SIG-M5 (cell line): ENCODE measurements at places on chromosomes 3 and 15.
A peak's percentile ranks its signal among the peaks of the same experiment; 100 is the strongest.

GRCh38 chr3:153052096-153052460, 109.9 kb upstream of the RAP2B start:
- peak; percentile 19 for DNase-seq

GRCh38 chr3:184946917-184947316, 135.0 kb downstream of the VPS8 start:
- no peak for DNase-seq

DNA sequence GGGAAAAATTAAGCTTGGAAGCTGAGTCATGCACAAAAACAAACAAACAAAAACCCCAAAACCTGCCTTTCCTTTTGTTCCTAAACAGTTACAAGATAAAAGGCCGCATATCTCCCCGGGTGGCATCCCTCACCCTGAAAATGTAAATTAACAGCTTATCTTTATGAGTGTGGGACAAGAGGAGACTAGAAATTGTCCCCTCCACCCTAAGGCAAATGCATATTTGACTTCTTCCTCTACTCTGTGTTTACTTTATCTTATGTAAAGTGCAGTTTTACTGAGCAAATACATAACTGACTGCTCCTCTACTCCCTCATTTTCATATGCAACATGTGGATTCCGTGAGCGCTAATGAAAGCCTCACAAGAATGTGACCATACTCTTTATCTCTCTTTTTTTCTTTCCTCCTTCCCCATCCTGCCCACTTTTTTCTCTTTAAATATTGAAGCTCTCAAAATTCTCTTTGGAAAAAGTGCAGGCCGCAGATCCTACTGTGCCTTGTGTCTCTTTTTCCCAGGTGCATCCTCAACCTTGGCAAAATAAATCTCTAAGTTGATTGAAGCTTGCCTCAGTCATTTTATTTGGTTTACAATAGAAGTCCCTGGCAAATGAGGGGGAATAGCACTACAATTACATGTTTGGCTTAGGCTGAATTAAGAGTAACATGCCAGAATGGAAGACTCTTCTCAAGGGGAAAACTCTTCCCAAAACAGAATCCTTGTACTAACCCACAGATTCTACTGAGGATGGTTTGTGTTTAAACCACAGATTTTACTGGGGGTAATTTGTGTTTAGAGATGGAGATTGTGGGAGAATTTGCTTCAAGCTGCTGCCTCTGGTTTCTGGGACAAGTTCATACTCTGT, 72.7 kb upstream of the WDR72 start:
- no peak for DNase-seq

DNA sequence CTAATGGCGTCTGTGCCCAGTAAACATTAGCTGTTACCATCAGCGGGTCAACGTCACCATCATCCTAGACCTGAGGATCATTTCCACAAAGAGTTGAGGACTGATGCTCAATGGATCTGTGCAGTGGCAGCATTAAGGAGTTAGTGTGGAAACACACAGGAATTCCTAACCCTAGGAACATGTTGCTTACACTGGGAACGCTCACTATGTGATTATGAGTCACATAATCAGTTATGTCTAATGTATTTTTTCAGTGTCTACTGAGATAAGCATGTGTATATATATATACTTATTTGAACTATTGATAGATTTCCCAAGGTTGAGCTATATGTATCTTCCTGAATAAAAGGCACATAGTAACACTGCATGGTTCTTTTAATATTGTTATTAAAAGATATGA, 19.0 kb downstream of the ARNT2 start:
- DNase-seq, result no peak

DNA sequence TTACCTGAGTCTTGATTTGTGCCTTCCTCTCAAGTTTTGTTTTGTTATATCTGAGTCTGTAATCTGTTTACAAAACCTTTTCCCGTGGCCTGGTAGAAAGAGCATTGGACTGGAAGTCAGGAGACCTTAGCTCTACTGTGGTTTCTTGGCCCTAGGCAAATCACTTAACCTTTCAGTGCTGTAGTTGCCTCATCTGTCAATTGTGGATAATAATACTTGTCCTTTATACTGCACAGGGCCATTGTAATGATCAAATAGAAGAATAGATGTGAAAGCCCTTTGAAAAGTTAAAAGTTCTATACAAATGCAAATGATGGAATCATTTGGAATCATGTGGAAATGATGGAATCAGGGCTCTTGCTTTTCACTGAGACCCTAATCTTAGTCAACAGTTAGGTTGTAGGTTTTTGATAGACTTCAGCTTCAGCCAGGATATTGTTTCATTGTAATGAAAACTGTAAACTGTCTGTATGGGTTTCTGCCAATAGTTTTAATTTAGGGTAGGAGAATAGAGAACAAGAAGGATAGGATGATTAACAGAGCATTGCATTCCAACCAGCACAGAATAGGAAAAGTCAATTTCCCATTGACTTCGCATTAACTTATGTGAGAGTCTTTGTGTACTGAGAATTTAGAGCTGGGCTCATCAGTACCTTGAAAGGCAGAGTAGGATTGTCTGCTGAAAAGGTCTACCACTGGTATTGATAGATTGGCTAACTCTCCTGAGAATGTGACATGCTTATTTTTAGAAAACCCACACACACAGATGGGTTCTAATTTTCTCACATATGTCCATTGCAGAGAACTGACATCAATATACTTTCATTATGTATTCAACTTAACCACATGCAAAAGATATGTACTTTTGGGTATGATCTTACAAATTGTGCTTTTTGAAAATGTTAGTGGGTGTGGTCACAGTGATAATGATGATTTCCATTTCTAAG, 21.8 kb downstream of the MAP2K5 start:
- no peak for DNase-seq

GRCh38 chr3:75781079-75781745, 4.1 kb downstream of the ZNF717 start:
- DNase-seq, result no peak

DNA sequence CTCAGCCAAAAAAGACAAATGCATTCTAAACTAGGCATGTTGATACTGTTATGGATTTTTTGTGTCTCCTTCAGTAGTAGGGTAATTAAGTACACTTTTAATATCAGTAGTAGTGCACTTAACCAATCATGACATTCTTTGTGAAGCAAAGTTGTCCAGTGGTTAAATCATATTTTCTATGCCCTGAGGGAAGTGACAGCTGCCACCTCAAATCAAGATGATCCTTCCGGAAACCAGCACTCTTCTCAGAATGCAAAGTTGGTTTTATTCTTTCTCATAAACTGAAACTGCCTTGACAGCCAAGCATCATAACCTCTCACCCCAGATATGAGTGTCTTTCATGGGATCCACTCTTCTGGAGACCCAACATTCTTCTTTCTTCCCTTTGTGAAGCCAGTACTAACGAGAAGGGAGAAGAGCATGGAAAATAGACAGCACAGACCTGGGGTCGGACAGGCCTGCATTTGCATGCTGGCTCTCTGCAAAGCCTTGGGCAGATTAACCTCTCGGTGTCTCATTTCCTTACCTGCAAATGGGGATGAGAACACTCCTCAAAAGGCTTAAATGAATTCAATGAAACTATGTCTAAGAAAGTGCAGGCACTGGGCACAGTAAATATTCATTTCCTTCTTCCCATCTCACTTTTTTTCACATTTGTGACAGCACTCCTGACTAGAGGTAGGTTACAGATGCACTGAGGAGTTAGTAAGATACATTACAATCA, 13.2 kb downstream of the AAGAB start:
- no peak for DNase-seq

DNA sequence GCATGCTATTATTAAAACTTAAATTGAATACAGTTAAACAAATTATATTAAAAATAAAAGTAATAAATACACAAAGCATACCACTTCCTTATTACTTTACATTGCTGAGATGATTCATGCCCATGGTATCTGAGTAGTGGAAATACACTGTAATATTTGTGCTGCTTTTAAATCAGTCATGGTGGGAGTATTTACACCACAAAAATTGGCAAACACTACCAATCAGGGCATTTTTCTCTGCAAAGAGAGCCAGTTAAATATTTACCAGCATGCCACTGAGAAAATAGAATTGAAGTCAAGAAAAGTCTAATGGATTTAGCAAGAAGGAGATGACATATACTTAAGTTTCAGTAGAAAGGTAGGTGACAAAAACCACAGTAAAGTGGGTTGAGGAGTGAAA, 19.6 kb downstream of the PPARG start:
- DNase-seq, result no peak

DNA sequence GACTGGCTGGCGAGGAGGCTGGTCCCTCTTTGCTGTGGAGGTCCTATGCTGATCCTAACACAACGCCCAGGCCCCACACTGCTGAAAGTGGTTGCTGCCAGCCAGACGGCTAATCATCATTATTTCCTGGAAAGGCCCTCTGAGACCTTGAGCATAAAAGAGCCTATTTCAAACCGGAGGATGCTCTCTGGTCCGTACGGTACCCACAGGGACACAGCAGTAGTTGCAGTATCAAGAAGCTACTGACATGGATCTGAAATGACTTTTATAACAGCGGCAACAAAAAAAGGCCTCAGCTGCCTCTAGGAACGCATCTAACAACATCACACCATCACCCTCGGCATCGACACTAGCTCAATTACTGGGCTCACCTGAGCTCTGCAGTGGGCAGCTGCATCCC, 59.1 kb upstream of the FOXB1 start:
- DNase-seq, result no peak
